A549 treated with GW870086 at 1 μM for 4 hours (cell line): ENCODE measurements at places on chromosomes 1 and 21. TPM values are rescaled to one million over a fixed set of nuclear protein-coding genes. Genes with fewer than 3 reads are reported as not detected.

Gene PALMD
- total RNA-seq, result 0.33 to 0.46 TPM (median 0.42 TPM) in 5 replicates

Gene DMAP1
- total RNA-seq, result 20.5 to 22.6 TPM (median 21.8 TPM) in 5 replicates

Gene SHISA4
- 12.1 to 18.3 TPM (median 16.2 TPM) in 5 replicates for total RNA-seq

Gene PDZK1
- 0.79 to 1.5 TPM (median 1.0 TPM) in 5 replicates for total RNA-seq

Gene HMCN1
- total RNA-seq, result 0.01 to 0.43 TPM (median 0.04 TPM) in 4 of 5 replicates, not detected in the other

Gene AUNIP
- 6.7 to 7.9 TPM (median 7.5 TPM) in 5 replicates for total RNA-seq

Gene PTGFR
- not detected in 5 replicates for total RNA-seq

Gene PGBD5
- 0.35 to 0.66 TPM (median 0.42 TPM) in 5 replicates for total RNA-seq

Gene DMBX1
- total RNA-seq, result 0.70 to 1.2 TPM (median 1.1 TPM) in 5 replicates

Gene UBASH3A
- total RNA-seq, result 0.07 to 0.25 TPM (median 0.13 TPM) in 4 of 5 replicates, not detected in the other

Gene GABPB2
- 2.9 to 3.5 TPM (median 3.0 TPM) in 5 replicates for total RNA-seq

Gene KIF14
- 6.5 to 12.0 TPM (median 10.2 TPM) in 5 replicates for total RNA-seq

Gene LELP1
- not detected in 5 replicates for total RNA-seq

Gene CBR3
- 10.2 to 12.7 TPM (median 12.1 TPM) in 5 replicates for total RNA-seq

Gene PKNOX1
- total RNA-seq, result 5.3 to 5.8 TPM (median 5.5 TPM) in 5 replicates

Gene PKP1
- 0.02 to 0.07 TPM (median 0.05 TPM) in 4 of 5 replicates, not detected in the other for total RNA-seq

Gene AGMAT
- 5.4 to 8.2 TPM (median 7.5 TPM) in 5 replicates for total RNA-seq

Gene ARMH1
- total RNA-seq, result 0.38 to 1.1 TPM (median 0.54 TPM) in 5 replicates

Gene NPPB
- 0.24 TPM in 1 of 5 replicates, not detected in the others for total RNA-seq

Gene KRTAP12-2
- not detected in 5 replicates for total RNA-seq

Gene TLR5
- total RNA-seq, result 0.05 to 0.58 TPM (median 0.24 TPM) in 5 replicates

Gene VAV3
- 0.52 to 1.3 TPM (median 0.70 TPM) in 5 replicates for total RNA-seq

Gene PPIAL4G
- not detected in 5 replicates for total RNA-seq

Gene GRHL3
- total RNA-seq, result 0.83 to 1.1 TPM (median 0.99 TPM) in 5 replicates

Gene DISP3
- 0.13 to 0.41 TPM (median 0.20 TPM) in 5 replicates for total RNA-seq

Gene ZNF683
- not detected in 5 replicates for total RNA-seq

Gene FOXD3
- total RNA-seq, result 0.34 to 0.96 TPM (median 0.72 TPM) in 5 replicates

Gene IFNLR1
- total RNA-seq, result 0.99 to 1.6 TPM (median 1.2 TPM) in 5 replicates

Gene SYT11
- 1.0 to 1.3 TPM (median 1.1 TPM) in 5 replicates for total RNA-seq
